Activated T-helper 1 cell treated with Interleukin-2 at 50 U/mL for 16 hours (primary cell): ENCODE measurements at places on chromosomes 2 and 18.

DNA sequence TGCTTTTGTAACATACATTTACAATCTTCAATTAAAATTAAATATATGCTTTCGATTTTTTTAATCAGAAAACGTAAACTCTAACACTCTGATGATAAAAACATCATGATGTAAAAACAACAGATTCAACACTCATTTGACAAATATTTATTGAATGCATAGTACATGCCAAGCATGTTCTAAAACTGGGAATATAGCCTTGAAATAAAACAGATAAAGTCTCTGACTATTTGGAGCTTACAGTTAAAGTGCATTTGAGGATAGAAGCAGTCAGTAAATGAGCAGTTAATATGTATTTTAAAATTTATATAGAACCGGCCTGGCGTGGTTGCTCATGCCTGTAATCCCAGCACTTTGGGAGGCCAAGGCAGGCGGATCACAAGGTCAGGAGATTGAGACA lies 47.8 kb downstream of the TMX3 start:
- DNase-seq = no peak

DNA sequence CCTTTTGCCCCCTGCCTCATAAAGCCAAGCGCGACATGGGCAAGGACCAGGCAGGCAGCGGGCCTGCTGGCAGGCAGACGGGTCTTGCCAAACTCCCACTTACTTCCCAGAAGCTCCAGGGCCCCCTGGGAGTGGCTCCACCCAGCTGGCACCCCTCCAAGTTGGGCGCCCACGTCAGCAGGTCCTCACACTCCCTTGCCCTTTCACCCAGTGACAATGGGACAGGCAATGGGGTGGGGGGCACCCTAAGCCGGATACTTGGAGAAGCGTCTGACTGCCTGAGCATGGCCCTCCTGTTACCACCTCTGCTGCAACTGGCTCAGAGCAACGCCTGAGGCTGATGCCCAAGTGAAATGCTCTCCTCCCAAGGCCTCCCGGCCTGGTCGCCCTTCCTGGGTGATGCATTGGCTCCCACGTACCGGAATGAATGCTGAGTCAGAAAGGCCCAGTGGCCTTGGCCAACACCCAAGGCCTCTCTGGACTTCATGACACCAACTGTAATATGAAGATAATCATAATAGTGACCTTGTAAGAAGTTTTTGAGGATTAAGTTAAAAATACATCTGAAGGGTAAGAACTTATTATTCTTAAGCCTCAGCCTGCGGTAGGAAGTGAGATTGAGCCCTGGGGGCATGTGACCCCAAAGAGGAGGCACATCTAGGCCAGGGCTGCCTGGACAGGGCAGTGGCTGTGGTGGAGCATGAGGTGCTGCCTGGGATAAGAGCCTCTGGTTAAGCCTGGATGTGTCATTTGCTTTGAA lies 31.6 kb downstream of the KCNK3 start:
- DNase-seq = no peak

- no peak for DNase-seq
These were observed 672.9 kb upstream of the ACVR2A start for GRCh38 chr2:147171941-147172340.

- DNase-seq = no peak
These were observed 702.8 kb upstream of the LINC00305 start for GRCh38 chr18:64851726-64852125.

DNA sequence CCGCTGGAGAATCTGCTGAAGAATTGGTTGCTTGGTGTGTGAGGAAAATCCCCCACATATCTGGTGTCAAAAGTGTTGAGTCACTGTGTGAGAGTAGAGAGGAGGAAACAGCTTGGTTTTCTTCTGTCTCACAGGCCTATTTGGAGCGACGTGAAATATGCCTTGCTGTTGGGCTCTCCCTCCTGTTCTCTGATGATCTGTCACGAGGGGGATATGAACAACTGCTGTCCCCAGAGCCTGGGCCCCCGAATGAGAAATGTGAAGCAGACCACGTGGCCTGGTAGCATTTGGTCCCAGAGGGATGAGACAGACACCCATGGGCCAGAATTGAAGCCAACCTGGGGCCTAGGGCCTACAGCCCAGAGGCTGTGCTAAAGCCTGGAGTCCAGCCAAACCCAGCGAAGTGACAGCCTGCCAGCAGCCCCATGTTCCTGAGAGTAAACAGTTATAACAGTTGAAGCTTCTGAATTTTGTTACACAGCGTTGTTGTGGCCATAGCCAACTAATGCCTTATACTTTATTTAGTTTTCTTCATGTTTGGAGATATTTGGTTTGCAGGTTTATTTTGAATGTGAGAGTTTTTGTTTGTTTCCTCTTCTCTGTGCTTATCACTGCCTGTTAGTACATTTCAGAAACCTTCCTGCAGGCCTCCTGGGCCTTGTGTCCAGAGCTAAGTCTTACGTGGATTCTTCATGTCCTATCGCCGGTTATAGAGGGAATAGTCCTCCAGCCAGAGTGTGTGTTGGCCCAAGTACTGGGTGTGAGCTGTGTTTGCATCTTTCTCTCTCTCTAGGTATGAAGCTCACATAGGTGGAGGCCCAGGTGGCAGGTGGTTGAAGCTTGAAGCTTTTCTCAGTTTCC lies 18.7 kb upstream of the COLEC12 start:
- no peak for DNase-seq
